ENCODE measurements at places on chromosomes 3 and 15. TPM values are rescaled to one million over a fixed set of nuclear protein-coding genes. Genes with fewer than 3 reads are reported as not detected.

- DNase-seq: no peak
Measured at GRCh38 chr3:78048698-78049097, 1008.8 kb downstream of the ROBO2 start.

DNA sequence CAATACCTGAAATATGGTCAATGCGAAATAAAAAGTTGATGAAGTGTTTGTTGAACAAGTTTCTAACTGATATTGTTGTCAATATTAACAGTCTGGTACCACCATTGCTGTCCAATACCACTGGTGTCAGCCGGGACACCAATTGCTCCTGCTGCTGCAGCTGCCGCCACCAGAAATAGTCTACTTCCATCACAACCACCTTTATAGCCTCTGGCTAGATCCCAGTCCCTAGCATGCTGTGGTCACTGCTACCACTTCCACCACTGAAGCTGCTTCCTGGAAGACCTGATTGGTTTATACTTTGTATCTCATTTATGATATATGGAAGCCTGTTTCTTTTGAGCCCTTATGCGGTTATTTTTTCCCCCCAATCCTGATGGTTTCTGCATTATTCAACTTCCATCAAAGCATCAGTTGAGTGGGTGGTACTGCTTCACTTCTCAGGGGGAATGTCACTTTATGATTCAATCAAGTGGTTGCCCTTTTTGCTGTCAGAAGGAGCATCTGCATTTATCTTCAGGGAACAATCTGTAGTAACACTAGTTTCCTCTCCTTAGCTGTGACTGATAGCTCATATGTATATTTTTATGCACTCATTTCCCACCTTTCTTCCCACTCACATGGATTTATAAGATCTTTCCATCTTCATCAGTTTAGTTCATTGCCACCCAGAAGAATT lies 11.7 kb downstream of the LNP1 start:
- no peak for DNase-seq

Gene POLR2M
- total RNA-seq: 273 TPM

Gene CLASP2
- 90.6 TPM for total RNA-seq

DNA sequence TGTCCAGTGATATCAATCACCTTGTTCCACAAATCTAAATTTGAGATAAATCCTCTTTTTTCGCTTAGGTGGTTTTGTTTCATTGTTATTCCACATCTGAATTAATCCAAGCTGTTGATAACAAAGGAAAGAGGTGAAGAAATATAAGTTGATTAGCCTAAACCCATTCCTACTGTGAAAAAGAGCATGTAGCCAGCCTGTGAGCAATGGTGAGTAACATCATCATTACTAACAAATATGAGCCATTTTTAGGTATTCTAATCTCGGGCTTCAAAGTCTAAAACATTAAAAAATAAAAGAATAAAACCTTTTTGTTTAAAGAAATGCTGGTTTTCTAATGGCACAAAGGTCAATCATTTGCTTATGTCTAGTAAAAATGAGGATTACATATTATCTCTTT lies 52.1 kb upstream of the P3H2 start:
- no peak for DNase-seq

DNA sequence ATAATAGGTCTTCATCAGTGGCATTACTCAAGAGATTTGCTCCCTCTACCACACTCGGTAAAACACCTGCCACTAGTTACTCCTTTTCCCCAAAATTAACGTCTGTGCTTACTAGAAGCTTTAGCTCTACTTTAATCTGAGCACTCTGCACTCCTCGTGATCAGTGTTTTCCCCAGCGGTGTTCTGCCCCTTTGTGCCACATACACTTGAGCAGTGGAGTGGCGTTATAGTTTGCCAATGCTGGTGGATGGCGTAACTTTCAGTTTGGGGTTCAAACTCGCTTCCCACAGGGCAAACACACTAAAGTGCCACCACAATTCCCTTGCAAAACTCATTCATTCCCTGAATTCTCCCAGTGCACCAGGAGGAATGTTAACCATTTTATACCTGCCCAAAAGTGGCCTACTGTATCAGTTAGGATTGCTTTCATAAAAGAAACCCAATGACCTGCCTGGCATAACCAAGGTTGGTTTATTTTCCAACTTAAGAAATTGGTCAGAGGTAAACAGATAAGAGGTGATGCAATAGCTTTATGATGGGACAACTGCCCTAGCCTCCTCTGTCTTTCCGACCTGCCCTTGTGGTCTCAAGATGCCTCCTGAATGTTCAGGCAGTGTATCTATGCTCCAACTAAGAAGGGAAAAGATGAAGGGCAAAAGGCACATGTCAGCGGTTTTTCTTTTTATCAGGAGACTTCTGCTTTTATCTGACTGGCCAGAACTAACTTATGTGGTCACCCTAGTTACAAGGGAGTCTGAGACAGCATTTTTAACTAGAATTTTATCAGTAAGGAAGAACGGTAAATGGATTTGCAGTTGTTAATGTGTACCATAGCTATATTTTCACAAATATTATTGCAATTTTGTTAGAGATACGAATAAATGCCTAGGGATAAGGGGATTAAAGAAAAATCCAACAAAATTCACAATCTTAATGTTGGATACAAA lies 83.9 kb downstream of the FSIP1 start:
- DNase-seq: no peak

- DNase-seq: no peak
Measured at GRCh38 chr3:52402706-52403270, 42.1 kb downstream of the SEMA3G start.

DNA sequence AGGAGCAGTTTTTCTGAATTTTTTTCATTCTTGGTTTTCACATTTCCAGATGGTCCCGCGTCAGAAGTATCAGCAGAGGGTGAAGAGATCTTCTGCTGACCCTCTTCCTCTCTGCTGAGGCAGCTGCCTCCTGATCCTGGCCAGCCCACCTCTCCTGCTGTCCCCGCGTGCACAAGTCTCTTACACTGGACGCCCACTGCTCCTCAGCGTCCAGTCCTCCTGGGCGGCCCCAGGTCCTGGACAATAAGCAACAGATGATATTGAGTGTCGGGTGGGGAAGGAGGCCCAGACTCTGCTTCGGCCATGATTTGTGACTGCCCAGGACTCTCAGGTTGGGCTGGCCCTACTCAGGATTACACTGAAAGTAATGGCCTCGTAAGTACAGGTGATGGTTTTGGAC lies 50.1 kb downstream of the KLHL25 start:
- DNase-seq: no peak

Gene ZNF148
- 25.9 TPM for total RNA-seq

Gene TRH
- not detected for total RNA-seq

DNA sequence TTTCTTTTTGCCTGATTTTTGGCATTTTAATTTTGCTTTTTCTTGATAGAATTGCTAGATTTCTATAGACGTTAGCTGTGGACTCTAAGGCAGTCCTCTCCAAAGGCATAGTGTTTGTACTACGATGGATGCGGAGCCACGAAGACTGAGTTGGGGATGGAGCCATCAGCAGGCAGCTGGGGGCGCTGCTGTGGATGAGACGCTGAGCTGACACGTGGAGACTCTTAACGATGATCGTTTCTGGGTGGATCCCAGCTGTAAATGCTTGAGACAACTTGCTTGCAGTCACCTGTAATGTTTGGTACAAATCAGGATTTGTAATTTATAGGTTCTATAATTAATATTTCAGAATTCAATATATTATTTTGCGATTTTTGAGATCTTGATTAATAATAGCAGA lies 13.3 kb upstream of the PPP1R2 start:
- DNase-seq: no peak

Gene CDHR4
- total RNA-seq: not detected

DNA sequence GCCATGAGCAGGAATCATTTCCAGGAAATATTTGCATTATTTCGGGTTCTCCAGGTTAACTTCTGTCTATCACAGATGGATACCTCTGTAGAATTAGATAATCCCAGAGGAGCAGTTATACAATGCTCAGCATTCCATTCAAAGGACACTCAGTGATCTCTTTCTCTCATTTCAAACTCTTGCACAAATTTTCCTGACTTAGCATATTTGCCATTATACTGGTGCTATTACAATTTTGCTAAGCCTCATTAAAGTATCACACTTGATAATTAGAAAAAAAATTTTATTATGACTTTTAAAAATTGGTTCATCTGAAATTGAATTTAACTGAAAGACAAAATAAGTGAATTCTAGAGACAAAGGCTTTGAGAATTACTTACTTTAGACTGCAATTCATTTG lies 469.0 kb downstream of the EPHA3 start:
- DNase-seq: no peak

GRCh38 chr3:52121813-52122212 lies 32.4 kb downstream of the POC1A start:
- no peak for DNase-seq

GRCh38 chr15:66661432-66662096 lies 40.5 kb upstream of the SMAD6 start:
- no peak for DNase-seq

DNA sequence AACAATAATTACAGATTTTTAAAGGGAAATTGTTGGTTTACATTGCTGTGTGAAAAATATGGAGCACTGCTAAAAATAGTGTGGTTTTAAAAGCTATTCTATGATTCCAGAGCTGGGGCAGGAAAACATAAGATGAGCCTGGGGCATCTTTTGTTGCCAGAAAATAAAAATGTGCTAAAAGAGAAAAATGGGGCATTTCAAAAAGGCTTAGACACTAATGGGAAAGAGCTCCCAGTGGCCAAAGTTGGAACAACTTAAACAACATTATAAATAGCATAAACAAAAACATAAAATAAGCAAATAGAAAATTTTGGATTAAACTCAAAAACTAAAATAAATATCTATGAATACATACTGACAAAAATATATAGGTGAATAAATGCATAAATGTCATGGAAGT lies 478.9 kb downstream of the NLGN1 start:
- DNase-seq: no peak

DNA sequence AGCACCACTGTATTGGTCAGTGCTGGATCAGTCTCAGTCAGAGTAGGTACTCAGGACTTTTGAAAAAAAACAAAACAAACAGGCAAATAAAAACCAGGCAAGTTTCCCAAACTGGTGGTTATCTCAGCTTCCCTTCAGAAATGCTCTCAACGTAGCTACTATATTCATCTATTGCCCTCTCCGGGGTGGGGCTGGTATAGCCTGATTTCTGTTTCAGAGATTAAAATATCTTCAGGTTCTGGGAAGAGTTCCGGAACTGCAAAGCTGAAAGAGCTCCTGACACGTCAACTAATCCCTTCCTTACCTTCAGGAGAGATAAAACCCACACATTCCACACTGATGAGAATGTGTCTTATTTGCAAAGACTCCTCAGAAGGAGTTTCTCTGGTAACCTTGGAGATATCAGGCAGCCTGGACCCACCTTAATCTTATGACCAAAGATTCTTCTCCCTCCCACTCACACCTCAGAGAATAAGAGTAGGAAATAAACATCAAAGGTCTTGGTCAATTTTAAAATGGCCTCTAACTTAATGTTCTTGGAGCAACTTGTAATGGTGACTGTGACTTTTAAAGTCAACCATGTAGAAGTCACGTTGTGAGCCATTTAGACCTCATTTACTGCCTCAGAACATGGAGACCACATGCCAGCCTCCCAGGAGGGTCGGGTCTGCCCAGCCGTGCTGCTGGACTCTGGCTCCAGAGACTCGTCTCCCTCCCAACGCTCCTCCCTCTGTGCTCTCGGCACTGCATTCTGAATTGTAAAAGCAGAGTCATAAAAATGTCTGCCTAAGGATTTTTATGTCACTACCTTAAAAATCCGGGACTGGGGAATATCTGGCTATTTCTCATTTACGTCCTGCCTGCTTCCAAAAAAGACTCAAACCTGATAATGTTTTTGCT lies 53.8 kb downstream of the CDCP1 start:
- DNase-seq: no peak
